ENCODE measurements at places on chromosomes 5 and 9.

- no peak for DNase-seq
These were observed 49.0 kb upstream of the TNPO1 start for GRCh38 chr5:72767289-72768010.

DNA sequence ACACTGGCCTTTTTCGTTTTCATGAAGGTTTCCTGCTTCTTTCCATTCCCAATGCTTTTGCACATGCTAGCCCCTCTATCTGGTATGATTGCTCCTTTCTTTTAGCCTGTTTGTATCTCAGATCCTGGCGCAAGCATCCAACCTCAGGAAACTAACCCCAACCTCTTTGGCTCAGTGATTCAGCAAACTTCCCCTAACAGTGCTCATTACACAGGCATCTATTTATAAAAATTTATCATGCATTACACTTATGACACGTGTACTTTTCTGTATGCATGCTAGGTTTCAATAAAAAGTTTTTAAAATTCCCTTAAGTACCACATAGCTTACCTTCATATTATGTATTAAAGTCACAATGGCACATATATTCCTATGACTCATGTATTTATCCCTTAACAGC, 218.9 kb downstream of the EPB41L4A start:
- no peak for DNase-seq

DNA sequence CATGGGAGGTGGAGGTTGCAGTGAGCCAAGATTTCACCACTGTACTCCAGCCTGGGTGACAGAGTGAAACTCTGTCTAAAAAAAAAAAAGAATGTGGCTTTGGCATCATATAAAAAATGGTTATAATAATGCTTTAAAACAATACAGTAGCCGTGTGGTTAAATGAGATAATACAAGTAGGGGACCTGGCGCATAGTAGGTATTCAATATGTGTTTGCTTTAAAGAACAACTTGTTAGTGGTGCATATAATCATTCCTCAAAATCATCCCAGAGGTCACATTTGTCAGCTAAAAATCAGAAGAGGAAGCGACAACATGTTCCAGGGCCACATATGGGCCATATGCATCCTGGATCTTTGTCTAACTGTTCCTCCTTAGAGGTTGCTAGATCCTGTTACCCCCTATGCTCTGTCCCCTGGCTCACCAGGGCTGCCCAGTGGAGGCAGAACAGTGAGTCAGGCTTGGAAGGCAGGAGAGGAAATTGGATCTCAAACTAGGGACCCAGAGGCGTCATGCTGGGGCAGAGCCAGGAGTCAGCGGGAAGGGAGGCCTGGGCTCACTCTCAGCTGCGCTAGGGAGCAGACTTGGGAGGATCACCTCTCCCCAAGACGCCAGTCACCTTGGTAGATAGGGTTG, 27.7 kb downstream of the LHX6 start:
- no peak for DNase-seq

DNA sequence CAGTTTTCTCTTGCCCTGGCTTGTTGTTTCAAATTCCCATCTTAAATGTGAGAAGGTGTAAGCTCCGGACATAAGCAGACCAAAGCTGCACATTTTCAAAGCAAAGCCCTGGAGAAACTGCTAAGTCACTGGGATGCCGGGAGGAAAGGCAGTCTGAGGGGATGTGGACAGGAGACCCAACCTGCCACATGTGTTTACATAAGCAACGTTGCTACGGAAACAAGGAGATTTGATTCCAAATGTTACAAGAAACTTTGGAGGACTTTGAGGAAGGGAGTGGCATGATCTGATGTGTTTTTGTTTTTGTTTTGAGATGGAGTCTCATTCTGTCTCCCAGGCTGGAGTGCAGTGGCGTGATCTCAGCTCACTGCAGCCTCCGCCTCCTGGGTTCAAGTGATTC, 25.7 kb upstream of the INSYN2B start:
- DNase-seq: no peak

DNA sequence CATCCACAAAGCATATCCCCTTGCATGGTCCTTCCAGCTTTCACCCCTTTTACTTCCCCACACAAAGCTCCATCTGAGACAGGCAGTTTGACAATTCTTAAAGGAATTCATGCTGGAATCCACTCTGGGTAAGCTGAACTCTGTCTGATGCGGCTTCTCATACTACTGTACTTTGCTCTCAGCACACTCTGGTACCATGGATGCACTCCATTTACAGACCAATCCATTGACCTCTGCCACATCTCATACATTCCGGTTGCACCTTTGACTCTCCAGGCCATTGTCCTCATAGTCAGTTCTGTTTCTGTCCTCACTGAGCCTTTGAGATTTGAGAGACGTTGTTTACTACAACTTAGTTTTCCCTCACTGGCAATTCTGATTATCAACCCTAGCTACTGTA, 12.2 kb downstream of the SPATA9 start:
- DNase-seq: no peak

DNA sequence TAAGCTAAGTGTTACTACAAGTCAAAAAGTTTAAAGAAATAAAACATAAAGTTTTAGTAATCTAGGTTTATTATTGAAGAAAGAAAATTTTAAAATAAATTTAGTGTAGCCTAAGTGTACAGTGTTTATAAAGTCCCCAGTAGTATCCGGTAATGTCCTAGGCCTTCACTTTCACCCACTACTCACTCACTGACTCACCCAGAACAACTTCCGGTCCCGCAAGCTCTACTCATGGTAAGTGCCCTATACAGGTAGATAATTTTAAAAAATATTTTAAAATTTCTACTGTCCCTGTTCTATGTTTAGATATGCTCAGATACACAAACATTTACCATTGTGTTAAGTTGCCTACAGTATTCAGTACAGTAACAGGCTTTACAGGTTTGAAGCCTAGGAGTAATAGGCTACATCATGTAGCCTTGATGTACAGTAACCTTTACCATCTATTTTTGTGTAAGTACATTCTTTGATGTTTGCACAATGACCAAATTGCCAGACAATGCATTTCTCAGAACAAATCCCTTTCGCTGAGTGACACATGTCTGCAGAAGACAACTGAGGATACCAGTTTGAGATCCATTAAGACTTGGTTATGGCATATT, 253.6 kb downstream of the TRIM32 start:
- no peak for DNase-seq

- no peak for DNase-seq
These were observed 150.1 kb downstream of the KDM4C start for GRCh38 chr9:6907772-6908381.

DNA sequence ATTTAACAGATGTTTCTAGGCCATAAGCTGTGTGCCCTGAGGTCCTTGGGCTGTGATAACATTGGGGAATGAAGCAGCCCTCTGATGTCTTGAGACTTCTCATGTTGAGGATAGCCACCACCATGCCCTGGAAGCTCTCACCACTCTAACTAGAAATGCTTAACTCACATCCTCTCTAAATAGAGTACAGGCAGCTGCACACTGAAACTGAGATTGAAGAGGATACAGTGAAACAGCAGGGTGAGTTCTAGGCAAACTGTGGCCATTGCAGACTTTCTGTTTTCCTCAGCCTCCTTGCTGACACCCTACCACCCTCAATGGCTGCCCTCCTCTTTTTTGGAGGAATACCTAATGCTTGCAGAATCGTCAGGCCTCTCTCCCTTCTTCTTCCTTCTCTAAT, 22.4 kb downstream of the UTP15 start:
- DNase-seq: no peak

DNA sequence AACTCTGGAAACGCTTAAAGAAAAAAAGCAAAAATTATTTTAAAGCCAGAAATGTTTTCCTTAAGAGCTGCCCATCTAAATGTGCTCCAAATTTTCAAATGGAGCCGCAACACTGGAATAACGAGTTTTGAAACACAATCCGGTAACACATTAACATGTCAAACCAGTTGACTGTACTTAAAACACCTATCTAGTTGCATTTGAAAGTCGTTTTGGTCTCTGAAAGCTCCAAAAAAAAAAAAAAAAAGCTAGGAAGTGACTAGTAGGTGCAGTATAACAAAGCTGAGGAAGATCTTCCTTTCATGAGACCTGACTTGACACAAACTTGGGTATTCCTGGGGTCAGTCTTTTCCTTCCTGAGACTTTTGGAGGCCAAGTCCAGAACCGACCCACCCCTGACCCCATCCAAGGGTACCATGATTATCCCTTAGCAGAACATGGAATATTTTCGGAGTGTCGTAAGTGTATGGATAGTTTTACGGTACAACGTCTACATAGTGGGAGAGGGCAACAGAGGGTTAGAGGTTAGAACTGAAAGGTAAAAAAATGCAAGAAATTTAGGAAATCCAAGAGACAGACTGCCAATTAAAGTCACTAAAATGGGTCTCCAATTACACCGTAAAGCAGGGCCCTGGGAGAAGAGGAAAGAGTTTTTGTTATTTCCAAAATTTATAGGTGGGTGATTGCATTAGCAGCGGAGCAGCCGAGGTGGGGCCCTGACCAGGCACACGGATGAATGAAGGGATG, 812 bp downstream of the CETN3 start:
- DNase-seq: no peak

GRCh38 chr5:115477581-115477980, 67.0 kb downstream of the FEM1C start:
- no peak for DNase-seq

DNA sequence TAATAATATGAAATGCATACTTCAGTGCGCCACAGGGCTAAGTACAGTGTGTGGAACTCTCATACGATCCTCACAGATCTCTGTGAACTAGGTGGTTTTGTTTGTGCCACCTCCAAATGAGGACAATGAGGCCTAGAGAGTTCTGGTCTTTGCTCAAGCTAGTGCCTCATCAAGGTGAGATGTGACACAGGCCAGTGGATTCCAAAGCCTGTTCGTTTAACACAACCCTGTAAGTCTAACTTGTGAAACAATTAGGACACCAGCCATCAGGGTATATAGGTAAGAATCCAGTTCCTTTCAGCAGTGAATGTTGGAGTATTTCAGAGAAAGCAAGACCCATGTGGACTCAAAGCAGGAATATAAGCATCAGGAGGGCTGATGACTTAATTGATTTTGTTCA, 130.7 kb upstream of the GAS1 start:
- DNase-seq: no peak

DNA sequence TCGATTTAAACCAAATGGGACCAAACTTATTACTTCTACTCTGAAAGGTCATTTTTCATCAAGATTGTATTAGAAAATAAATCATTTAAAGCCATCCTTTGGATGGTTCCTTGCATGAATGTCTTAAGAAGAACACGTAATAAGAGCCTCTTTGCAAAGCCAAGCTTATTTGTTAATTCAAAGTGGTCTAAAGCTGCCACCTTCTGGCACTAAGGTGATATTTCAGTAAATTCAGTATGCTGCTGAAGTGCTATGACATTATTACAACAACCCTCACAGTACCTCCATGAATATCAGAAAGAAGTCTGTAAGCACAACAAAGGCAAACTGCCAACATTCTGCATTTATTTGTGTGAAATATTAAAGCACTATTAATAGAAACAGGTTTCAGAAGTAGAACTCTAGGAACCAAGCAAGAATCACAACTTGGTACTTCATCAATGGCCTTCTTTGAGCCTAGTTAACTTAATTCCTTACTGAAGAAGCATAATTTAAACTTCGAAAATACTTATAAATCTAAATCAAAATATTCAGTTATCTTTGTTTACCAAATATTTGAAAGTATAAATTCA, 53.1 kb upstream of the TYRP1 start:
- no peak for DNase-seq

- DNase-seq: no peak
These were observed 10.0 kb downstream of the DMXL1 start for GRCh38 chr5:119080936-119081335.

- DNase-seq: no peak
These were observed 17.4 kb downstream of the C5orf15 start for GRCh38 chr5:133950821-133951612.

GRCh38 chr5:153891394-153891793, 147.3 kb downstream of the FAM114A2 start:
- no peak for DNase-seq

GRCh38 chr5:59348189-59348588, 545.3 kb downstream of the PDE4D start:
- no peak for DNase-seq

DNA sequence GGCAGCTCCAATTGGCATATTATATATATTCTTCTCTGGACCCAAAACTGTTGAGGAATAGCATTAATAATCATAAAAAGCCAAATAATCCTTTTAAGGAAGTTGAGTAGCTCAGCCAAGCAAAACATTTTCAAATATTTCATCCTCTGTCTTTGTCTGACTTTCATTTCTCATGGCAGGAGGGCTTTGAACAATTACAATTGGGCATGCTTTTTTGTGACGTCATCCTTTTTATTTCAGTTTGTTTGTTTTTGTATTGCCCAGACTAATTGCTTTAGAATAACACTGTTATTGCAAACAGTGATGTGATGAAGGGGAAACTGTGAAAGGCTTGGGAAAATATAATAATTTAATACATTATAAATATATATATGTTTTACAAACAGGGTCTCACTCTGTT, 65.2 kb upstream of the MAP1B start:
- DNase-seq: no peak

DNA sequence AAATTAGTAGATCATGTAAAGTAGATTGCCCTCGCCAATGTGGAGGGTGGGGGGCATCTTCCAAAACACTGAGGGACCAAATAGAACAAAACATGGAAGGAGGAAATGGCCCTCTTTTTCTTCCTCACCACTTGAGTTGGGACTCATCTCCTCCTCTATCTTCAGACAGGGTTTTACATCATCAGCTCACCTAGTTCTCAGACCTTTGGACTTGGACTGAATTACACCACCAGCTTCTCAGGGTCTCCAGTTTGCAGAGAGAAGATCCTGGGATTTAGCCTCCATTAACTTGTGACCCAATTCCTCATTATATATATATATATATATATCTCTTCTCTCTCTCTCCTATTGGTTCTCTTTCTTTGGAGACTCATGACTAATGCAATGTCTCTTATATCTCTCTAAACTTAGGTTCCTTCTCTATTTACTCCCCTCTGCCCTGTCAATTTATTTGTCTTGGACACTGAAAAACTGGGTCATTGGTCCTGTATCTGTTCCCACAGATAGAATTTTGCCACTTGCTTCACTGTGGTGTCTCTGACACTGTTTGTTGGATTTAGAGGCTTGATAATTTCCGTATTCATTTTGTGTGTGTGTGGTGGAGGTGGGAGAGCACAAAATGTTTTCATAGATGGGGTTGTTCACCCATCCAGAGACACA, 54.3 kb upstream of the TXNDC8 start:
- DNase-seq: no peak

- no peak for DNase-seq
These were observed 127.4 kb upstream of the TAF11L2 start for GRCh38 chr5:17370651-17371050.

DNA sequence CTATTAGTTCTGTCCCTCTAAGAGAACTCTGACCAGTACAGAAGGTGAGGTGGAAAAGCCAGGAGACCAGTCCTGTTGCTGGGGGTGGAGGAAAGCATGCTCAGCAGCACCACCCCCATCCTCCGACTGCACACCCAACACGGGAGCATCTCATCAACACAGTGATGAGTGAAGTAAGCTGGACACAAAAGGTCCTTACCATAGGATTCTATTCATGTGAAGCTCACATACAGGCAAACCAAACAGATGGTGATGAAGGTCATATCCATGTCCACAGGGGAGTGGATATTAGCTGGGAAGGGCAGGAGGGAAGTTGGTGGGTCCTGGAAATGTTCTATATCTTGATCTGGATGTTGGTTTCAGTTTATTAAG, 14.8 kb upstream of the MARCHF6 start:
- no peak for DNase-seq
